ENCODE measurements at places on chromosomes 6 and 20.

DNA sequence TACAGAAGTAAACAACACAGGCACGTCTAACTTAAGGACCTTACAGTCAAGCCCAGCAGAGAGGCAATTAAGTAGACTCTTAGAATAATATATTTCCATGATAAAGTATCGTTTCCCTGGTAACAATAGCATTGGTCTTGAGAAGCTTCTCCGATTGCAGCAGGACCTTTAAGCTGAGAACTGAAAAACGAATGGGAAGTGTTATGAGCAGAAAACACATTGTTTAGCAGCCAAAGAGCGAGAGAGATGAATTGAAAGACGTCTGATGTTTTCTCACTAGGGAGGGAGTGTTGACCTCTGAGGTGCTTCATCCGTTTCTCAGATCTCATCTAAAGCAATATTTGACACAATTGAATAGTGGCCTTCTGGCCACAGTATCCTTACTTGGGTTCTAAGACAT is 855 bp downstream of the BYSL start:
- no peak for DNase-seq

DNA sequence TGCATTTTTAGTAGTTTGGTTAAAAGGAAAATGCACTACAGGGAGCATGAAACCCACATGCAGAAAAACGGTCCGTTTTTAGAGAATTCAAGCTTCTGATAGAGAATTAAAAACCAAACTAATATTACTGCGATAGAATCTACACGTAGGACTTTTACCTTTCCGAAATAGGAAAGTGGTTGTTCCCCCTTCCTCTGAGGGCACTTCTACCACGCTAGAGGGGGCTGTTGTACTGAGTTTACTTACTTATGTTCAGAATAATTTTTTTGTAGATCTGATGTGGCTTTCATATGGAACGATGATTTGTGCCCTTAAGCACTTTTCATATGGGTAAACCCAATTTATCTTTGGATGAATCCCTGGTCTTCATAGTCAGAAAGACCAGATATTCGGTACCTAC is 264.3 kb upstream of the PLN start:
- peak; percentile 65 for DNase-seq

GRCh38 chr20:4876301-4876700 is 125.0 kb downstream of the SLC23A2 start:
- no peak for DNase-seq

DNA sequence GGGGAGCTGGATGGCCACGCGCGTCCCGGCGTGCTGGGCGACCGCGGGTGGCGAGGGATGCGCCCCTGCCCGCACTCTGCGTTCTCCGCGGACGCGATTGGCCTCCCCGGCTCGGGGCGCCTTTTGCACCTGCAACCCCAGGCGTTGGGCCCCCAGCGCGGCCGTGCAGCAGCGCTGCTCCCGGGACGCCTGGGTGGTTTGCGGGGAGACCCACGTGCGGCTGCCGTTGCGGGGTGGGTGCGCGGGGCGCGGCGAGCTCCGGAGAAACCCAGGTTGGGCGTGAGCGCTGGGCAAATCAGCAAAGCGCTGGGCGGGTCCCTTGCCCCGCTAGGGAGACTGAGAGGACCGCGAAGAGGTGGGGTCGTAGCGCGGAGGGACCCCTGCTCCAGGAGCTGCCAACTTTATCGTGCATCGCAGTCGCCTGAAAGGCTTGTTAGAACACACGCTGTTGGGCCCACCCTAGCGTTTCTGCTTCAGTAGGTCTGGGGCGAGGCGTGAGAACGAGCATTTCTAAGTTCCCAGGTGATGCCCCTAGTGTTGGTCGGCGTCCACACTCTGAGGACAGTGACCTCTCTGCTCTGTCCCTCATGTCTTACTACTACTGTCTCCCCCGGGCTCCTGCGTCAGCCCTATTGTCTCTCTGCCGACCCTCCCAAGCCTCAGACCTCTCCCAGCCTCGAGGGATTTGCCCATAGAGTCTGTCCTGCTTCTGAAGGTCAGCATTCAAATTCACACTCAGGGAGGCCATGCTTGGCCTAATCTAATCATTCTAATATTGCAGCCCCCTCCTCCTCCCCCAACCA is 538 bp upstream of the ZFP64 start:
- peak; percentile 59 for DNase-seq

DNA sequence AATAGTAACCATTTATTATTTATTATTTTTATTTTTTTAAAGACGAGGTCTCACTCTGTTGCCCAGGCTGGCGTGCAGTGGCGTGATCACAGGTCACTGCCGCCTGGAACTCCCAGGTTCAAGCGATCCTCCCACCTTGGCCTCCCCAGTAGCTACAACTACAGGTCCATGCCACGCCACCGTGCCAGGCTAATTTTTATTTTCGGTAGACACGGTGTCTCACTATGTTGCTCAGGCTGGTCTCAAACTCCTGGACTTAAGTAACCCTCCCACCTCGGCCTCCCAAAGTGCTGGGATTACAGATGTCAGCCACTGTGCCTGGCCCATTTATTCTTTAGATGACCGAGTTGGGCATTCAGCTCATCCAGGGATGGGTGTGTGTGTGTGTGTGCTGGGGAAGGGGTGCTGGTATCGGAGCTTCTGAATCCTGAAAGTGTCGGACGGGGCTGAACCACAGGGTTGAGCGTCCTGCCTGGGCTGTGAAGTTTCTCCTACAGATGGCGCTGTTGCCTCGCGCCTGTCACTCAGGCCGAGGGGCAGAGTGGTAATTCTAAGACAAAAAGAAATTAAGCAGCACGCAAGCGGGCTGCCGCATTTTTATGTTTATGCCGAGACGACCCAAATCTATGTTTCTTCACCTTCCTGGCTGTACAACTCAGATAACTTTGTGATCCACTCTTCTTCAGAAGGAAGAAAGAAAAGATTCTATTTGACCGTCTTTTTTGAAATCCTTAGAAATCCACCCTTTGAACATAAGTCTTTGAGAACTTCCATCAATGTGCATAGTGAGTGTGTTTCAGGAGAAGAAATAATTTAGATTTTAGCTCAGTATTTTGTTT is 252.8 kb downstream of the CDH26 start:
- DNase-seq, result peak; percentile 50

DNA sequence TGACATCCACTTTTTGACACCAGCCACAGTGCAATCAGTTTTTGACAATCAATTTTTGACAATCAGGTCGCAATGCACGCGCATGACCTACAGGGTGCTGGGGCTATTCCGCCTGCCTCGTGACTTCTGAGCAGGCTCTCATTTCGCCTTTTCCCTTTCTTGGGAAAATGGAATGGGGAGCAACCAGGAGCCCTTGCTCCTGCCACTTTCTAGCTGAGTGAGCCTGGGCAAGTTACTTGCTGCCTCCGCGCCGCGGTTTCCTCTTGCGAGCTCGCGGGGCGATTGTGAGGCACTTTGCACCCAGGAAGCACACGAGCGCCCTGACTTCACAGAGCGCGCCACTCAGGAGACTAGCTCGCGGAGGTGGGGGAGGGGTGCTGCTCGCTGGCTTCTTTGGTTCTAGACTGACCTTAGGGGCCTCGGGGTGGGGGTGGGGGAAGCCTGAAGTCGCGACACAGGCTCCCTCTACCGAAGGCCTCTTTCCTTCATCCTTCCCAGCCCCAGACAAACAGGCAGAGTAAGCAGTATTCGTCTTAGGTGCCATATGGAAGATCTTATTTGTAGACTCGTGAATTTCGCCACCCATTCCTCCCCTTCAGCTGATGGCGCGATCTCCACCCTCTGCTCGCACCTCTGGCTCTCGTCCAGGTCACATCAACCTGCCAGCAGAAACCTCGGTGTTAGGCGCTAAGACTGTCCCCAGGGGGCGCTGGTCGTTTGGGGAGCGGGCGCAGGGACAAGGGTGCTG is 4.6 kb downstream of the TP53TG5 start:
- DNase-seq, result peak; percentile 90

- no peak for DNase-seq
Measured at GRCh38 chr6:3250231-3250675, 8.5 kb upstream of the PSMG4 start.

DNA sequence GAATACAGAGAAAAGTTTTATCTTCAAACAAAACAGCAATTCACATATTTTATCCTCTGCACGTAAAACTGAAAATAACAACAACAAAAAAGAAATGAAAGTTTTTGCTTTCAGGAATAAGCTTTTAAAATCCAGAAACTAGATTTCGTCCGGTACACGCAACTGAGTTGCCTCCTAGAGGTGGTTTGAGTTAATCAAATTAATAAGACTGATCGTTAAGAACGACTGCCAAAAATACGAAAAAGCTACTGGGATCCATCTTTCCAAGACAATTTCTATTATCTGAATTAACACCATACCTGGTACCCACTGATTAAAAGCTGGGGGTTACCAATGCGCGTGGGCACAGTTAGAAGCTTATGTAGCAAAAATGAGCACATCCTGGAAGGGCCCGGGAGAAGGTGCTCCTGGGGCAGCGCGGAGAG is 669 bp downstream of the PDCD2 start:
- peak; percentile 18 for DNase-seq

GRCh38 chr6:7041511-7042026 is 66.2 kb upstream of the RREB1 start:
- DNase-seq, result no peak

DNA sequence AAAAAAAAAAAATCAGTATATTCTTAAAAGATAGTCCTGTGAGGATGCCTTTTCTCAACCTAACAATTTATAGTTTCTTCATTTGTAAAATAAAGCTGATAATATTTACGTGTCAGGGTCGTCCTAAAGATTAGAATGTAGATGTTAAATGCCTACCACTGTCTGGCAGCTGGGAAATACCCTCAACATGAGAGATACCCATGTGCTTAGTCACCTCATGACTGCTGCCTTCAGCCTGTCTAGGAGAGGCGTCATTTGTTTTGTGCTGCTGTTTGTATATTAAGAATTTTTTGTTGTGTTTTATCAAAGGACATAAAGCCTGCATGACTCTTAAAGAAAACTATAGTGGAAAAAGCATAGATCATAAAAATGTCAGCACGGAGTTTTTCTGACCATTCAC is 9.5 kb downstream of the FAM120B start:
- DNase-seq, result peak; percentile 72

DNA sequence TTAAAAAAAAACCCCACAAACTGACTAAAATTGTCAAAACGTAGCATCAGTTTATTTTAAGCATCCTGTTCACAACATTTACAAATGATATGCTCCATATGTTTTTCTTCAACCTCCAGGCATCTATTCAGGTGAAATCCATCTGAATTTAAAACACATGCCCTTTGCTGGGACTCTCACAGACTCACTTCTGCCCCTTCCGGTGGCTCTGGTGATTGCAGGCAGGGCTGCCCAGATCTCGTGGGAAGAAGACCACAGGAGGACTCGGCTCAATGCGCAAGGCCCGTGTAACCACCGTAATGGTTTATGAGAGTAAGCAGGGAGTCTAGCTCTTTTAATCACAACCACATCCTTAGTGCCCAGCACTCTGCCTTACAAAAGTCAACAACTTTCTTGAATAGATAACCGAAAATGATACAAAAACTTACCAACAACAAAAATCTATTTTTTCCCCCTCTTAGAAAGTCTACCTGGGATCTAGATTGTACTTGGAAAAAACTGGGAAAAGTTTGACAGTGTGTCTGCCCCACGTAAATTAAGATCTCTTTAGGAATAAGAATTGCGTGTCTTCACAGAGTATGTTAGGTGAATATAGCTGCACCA is 139.1 kb downstream of the KIF16B start:
- DNase-seq, result peak; percentile 52

GRCh38 chr6:160756871-160757270 is 54.8 kb downstream of the PLG start:
- DNase-seq, result no peak

DNA sequence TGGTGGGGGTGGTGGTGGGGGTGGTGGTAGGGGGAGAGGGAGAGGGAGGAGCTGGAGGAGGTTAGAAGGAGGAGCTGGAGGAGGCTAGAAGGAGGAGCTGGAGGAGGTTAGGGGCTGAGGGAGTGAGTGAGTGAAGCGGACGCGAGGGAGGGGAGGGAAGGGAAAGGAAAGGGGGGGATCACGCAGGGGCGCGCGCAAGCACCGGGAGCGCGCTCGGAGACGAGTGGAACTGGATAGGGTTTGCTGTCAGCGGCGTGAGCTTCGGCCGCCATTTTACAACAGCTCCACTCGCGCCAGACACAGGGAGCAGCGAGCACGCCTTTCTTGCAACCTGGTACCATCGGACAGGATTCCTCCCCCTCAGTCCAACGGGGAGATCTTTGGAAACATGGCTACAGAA is 90.5 kb upstream of the FERMT1 start:
- DNase-seq, result no peak

DNA sequence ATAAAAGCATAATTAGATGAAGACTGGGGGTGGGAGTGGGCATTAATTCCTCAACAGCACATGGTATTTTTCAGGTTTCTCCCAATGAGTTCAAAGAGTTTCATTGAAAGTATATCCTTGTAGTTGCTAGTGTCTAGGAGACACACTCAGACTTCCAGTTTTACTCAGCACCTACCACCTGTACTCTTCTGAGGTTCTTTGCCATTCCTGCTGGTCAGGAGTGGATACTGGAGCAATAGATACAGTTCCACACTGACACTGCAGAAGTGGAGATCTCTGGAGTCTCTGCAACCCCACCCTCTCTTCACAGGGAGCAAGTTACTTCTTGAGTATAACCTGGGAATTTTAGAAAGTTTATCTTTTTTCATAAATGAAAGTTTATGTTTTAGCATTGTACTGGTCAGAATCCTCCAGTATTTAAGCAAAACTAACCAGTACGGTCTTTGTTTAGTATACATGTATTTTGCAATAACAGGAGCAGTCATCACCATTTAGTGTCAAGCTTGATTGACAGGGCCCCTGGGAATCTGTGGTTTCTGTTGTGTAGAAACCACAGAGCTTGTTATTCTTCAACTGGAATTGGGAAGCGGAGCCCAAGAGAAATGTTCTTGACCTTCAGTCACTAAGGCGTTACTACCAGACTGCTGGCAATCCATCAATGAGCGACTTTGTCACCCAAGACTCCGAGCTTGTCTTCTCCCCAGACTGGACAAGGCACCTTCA is 148.1 kb downstream of the ZDHHC14 start:
- DNase-seq, result no peak

DNA sequence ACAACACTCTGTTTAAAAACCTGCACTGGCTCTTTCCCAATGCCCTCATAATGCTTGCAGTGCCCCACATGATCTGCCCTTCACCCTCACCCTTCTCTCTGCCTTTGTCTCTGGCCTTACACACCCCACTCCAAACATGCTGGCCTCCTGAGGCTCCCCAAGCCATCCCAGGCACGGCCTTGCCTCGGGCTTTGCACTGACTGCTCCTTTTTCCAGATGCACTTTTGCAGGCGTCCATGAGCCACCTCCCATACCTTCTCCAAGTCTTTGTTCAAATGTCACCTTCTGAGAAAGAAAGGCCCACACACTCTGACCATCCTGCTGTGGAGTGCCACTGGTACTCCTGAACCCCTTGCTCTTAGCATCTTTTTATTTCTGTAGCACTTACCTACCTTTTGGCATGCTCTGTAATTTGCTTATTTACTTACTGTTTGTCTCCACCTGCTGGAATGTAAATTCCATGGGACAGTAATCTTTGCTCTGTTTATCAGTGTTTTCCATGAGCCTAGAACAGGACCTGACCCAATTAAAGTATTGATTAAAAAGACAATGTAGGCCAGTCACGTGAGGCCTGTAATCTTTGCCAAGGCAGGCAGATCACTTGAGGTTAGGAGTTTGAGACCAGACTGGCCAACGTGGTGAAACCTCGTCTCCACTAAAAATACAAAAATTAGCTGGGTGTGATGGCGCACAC is 30.7 kb downstream of the GFRA4 start:
- DNase-seq, result no peak

- no peak for DNase-seq
Measured at GRCh38 chr6:30598912-30599624, 18.0 kb downstream of the PPP1R10 start.

- DNase-seq, result no peak
Measured at GRCh38 chr6:13638626-13639025, 23.5 kb downstream of the NOL7 start.

- DNase-seq, result no peak
Measured at GRCh38 chr20:63657260-63657936, 714 bp upstream of the RTEL1 start.
